Stimulated activated CD4-positive, alpha-beta T cell treated with anti-CD3 and anti-CD28 coated beads, Interleukin-1b, Interleukin-23, amount 100 ng/mL, for 1 hour (primary cell): ENCODE measurements at places on chromosomes 1 and 21.

DNA sequence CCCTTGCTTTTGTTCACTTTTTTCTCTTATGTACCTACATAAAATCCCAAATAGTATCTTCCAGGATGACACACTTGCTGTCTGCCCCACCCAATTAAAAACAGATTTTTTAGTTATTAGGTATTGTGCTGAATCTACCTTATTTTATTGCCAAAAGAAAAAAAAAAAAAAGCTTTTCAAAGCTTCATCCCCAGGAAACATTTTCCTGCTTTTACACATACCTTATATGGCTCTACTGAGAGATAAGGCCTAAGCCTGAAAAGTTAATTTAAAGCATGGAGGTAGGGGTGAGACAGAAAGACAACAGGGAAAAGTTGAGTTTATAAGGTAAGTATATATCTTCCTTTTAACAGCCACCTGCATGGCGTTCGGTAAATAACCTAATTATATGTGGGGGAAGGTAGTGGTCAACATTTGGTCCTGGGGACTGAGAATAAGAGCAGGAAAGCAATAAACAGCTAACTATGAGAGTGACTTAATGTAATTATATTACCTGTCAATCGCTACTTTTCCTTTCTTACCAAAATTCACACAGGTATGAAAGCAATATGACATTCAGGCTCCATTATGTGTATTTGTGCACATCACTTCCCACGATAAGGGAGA, 54.6 kb upstream of the BOLA1 start:
- no peak for DNase-seq

DNA sequence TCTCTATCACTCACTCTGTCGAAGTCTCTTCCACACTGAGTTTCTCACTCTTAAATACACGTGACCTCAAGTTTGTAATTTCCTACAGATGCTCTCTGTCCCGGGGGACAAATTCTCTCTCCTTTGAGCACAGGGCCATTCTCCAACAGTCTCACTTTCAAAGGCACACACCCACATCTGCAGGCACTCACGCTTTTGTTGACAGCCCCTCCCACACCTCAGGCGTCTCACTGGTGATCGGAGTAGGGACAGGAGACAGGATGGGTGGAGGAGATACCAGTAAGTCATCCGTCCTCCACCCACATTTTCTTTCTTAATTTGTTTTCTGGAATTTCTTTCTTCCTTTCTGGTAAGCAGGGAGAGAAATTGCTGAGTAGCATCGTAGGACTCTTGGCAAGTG, 40.6 kb upstream of the GREM2 start:
- no peak for DNase-seq

DNA sequence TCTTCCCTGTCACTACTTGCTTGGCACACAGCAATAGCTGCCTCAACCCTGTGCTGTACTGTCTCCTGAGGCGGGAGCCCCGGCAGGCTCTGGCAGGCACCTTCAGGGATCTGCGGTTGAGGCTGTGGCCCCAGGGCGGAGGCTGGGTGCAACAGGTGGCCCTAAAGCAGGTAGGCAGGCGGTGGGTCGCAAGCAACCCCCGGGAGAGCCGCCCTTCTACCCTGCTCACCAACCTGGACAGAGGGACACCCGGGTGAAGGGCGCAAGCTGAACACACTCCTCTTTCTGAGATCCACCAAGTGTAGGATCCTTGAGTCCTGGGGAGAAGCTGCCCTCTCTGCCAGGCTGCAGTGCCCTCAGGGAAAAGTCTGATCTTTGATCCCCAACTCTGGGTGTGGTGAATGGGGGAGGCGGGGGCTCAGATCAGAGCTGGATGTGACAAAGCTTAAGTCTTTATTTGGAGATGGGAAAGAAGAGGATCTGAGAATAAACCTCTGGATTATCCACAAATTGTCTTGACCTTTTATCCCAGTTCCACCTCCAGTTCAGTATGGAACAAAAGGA, 1.2 kb downstream of the RXFP4 start:
- DNase-seq: no peak

- DNase-seq: no peak
Observed at GRCh38 chr1:13792419-13792818, 92.4 kb downstream of the PRDM2 start.
